T follicular helper cell (primary cell): ENCODE measurements at places on chromosomes 6 and 20.

DNA sequence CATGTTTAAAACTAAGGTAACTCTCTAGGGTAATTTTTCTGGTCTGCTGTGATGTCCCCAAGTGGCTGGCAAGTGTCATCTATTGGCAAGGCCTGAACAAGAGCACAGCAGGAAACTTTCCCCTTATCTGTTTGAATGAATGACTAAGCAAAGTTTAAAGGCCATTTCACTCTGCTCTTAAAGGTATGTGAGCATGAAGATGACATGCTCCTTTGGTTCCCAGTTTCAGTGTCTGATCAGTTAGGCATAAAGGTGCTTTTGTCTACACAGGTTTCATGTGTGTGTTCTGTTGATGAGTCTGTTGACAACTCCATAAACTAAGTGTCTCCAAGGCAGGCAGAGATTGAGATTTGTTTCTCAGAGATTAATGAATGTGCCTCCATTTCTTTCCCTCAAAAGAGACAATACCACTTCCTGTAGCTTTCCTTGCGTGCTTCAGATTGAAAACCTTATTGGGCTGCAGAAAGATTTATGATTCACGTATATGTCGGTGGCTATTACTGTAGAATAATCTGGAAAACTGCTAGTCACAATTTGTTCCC, 83.9 kb downstream of the MAP3K7 start:
- no peak for DNase-seq

DNA sequence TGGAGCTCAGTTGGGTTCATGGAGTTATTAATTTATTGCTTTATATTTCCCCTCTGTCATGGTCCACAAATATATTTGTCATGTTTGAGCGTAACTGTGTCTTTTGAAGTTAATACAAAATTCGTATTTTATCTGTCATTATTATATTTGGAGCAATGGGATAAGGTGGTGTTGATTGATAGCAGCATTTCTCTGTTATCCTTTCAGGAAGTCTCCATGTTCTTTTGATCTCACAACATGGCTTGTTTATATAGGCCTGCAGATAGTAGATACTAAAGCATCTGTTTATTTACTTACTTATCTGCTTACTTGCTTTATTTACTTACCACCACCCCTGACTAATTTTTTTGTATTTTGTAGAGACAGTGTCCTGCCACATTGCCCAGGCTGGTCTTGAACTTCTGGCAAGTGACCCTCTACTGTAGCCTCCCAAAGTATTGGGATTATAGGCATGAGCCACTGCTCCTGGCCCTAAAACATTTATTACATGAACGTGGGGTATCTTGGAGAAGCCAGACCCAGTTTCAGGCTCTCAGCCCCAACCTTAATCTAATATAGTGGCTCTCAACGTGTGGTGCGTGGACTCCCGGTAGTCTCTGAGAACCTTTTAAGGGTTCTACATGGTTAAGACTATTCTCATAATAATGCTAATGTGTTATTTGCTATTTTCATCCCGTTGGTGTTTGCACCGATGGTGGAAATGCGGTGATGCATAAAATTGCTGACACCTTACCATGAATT, 104.2 kb downstream of the NCOA3 start:
- DNase-seq = no peak

DNA sequence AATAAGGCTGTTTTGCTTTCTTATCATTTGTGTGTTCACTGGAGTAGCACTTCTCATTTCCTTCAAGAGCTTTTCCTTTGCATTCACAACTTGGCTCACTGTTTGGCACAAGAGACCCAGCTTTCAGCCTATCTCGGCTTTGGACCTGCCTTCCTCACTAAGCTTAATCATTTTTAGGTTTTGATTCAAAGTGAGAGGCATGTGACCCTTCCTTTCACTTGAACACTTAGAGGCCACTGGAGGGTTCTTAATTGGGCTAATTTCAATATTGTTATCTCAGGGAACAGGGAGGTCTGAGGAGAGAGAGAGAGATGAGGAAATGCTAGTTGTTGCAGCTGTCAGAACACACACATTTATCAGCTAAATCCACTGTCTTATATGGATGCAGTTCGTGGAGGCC, 82.9 kb upstream of the SCAF8 start:
- no peak for DNase-seq

DNA sequence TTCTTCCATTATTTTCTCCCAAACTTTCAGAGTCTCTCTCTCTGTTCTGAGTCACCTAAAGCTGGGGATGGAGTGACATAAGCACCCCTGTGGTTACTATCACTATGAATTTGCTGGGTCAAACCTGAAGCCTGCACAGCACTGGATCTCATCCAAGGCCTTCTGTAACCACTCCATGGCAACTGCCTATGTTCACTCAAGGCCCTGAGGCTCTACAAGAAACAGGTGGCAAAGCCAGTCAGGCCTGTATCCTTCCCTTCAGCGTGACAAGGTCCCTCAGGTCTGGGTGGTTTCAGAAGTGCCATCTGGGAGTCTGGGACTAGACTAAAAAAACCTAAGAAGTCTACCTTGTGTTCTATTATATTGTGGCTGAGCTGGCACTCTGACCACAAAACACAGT, 1278.8 kb upstream of the EYS start:
- DNase-seq = no peak

GRCh38 chr6:107399935-107400334, 59.4 kb downstream of the PDSS2 start:
- no peak for DNase-seq

DNA sequence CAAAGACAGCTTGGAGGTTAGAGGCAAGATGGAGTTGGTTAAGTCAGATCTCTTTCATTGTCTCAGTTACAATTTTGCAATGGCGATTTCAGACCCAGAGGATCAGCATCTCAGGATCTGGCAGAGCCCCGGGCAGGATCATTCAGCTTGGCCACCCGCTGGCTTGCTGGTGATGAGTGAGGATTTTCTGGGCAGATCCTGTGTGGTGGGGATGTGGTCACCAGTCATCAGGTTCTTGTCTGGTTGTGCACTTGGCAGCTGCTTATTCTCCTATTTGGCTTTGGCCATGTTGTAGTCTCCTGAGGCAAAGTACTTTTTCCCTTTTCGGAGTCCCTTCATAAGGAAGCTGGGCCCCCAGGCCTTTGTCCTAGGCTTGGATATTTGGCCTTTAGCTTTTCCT, 953.9 kb downstream of the KIF16B start:
- DNase-seq = no peak

DNA sequence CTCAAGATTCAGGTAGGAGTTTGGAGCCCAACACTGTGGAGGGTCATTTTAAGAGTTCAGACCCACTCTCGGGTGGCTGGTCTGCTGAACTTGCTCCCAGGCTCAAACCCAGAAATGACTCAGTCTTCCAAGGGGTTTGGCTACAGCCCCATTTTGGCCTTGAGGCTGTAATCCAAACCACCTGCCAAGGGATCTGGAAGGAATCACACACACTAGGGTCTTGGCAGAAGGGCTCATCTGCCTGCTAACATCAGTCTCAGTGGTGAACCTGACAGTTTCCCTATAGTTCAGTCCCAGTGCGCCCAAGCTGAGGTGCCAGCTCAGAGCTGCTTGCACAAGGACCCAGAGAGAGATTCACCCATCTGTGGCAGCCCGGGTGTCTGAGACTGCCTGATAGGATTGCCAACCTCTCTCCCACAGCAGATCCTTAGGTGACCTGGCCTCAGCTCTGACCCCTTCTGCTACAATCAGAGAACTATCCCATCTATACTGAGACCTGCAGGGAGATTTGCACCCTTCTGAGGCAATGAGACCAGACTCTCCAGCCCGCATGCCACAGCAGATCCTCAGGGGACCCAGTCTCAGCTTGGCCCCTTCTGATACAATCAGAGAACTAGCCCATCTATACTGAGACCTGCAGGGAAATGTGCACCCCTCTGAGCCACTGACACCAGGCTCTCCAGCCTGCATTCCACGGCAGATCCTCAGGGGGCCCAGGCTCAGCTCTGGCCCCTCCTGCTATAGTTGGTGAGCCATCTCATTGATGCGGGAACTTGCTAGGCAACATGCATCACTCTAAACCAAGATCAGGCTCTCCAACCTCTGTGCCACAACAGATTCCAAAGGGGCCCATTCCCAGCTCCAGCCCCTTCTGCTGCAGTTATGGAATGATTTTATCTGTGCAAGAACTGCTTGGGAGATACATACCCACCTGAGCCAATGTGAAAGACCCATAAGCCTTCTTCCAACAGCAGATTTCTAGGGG, 48.2 kb downstream of the THBS2 start:
- DNase-seq = no peak

- no peak for DNase-seq
Observed at GRCh38 chr6:101114703-101115102, 233.6 kb upstream of the ASCC3 start.

DNA sequence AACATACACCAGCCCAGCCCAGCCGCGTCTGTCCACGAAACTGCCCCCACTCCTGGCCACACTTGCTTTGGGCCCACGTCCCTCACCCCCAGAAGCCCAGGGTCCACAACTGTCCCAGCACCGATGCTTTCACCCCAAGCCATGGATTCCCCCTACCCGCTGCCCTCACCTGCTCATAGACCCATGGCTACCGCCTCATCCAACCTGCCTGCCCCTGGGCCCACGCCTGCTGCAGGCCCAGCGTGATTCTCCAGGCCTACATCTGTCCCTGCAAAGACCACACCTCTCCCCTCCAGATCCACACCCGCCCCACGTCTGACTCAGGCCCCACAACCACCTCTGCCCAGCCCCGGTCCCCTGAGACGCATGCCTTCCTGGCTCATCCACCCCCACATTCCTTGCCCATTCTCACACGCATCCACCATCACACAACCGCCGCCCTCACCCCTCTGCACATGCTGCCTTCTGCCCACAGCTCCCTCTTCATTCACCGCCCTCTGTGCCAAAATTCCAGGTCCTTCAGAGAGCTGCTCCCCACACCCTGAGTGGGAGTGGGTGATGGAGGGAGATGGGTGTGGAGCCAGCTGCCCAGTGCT, 86.7 kb downstream of the GRM4 start:
- DNase-seq = no peak

DNA sequence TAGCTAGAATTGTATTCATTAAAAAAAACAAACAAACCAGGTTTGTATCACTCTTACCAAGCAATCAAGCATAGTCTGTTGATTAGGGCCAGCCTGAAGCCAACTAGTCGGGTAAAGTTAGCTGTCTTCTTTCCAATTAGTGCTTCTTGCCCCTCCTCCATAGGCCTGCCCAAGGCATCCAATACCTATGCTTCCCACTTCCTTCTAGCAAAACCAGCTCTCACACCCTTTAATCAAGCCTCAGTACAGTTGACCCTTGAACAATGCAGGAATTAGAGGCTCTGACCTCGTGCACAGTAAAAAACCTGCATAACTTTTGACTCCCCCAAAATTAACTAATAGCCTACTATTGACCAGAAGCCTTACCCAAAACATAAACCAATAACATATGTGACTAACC, 119.1 kb upstream of the DTNBP1 start:
- DNase-seq = no peak

- DNase-seq = no peak
Observed at GRCh38 chr20:61118429-61119224, 133.4 kb upstream of the CDH4 start.
